ENCODE measurements at places on chromosomes 7 and 10.

- DNase-seq = no peak
Measured at GRCh38 chr10:113438652-113439051, 114.2 kb upstream of the HABP2 start.

DNA sequence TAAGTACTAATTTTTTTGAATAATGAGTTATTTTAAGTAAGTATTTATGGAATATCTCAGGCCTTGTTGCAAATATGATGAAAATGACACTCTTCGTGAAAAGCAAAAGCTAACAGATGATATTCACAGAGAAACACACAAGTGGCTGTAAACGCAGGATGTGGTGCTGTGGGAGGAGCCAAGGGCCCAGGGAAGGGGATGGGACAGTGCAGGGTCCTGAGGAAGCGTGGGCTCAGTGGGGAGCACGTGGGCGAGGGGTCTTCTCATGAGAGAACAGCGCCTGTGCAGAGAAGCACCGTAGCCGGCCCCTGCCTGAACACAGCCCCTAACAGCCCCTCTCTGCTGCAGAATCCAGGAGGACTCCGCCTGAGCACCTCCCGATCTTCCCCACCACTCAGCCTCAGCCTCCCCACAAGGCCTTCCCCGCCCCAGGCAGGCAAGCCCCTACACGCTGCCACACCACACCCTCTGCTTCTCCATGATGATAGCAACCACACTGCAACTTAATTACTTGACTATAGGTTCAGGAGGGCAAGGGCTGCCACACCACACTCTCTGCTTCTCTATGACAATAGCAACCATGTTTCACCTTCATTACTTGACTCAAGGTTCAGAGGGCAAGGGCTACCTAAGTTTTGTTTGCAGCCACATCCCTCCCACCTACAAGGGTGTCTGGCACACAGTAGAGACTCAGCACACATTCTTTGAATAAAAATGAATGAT lies 152.6 kb upstream of the RNF32 start:
- no peak for DNase-seq

GRCh38 chr7:79810916-79811315 lies 323.7 kb upstream of the GNAI1 start:
- DNase-seq = no peak

GRCh38 chr7:84923348-84923747 lies 263.5 kb downstream of the SEMA3D start:
- no peak for DNase-seq

DNA sequence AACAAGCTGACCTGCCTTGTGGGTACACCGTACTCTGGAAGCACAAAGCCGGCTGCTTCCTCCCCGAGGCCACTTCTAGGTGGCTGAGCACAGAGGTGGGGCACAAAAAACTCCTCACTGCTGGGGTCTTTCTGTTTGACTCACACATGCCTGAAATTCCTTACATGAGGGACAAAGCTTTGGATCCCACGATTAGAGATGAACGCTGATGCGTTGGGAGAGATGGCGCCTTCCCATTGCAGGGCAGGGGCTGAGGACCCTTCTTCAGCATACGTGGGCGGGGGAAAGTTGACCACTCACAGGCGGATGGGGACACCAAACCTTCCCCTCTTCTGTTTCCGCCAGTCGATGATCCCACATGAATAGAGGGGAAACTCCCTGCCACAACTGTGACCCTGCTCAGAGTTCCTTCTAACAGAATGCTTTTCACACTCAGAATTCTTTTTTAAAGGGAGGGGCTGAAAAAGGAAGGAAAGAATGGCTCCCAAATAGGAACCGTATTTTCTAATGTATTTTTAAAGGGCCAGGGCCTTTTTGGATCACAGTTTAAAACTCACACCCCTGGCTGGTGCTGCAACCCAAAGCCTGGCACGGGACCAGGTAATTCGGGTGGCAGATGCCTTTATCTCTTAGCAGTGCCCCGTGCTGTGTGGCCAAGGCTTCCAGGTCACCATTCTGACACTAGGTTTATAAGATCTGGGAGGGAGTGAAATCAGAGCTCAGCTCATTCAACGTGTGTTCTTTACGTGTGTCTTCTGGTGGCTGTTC lies 134.0 kb downstream of the PRKAG2 start:
- DNase-seq = no peak

GRCh38 chr10:131994435-131994834 lies 12.7 kb upstream of the BNIP3 start:
- DNase-seq = no peak

DNA sequence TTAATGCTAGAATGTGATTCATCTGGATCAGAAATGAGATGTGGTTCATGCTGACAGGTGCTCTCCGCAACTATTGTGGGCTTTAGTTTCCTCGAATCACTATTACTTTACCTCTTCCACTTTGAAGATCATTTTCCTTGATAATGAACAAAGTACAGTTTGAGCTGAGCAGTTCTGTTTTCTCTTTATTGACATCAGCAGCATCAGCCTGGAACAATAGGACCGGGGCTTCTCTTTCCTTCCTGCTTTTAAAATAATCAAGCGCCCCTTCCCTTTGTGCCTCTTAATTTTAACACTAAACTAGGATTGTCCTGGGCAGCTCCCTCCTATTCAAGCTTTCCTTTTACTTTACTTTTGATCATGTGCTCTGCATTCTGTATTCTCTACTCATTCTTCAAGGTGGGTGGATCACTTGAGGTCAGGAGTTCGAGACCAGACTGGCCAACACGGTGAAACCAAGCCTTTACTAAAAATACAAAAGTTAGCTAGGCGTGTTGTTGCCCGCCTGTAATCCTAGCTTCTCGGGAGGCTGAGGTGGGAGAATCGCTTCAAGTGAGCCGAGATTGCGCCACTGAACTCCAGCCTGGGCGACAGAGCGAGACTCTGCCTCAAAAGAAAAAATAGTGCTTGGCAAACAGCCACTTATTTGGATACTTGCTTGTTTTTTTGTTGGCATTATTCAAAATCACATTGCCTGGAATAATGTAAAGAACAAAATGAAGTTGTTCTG lies 67.0 kb upstream of the RHEB start:
- no peak for DNase-seq

GRCh38 chr7:137086896-137087295 lies 218.4 kb downstream of the CHRM2 start:
- no peak for DNase-seq

DNA sequence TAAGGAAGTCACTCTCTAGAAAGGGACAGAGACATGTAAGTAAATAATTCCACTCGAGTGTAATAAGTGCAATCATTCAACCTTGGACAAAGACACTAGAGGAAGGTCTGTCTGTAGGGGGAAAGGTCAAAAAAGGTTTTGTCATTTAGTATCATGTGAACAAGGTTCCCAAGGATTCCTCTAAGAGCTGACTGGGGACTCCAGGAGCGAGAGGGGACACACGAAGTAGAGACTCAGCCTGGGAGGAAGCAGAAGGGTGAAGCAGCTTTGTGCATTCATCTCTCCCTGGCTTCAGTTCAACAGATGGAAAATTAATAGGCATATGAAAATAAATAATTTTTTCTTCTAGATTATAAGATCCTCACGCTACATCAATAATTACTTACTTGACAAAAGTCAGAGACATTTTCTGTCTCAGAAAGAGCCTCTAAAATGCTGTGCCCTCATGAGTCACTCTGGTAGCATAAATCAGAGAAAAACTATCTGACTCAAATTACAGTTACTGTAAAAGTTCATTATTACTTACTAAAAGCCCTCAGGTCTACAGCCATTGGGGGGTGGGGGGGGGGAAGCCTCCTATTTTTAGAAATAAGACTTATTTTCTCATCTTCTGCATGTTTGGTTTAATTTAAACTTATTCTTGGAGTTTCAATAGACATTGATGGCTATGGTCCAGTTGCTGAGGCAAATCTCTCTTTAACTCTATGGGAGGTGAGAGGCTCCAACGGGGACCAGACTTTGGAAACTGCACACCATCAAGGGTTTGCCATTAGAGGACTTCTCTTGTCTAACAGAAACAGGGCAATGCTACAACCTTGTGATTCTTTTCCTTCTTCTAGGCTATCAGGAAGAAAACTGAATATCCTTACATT lies 275.1 kb upstream of the KLF14 start:
- DNase-seq = no peak

DNA sequence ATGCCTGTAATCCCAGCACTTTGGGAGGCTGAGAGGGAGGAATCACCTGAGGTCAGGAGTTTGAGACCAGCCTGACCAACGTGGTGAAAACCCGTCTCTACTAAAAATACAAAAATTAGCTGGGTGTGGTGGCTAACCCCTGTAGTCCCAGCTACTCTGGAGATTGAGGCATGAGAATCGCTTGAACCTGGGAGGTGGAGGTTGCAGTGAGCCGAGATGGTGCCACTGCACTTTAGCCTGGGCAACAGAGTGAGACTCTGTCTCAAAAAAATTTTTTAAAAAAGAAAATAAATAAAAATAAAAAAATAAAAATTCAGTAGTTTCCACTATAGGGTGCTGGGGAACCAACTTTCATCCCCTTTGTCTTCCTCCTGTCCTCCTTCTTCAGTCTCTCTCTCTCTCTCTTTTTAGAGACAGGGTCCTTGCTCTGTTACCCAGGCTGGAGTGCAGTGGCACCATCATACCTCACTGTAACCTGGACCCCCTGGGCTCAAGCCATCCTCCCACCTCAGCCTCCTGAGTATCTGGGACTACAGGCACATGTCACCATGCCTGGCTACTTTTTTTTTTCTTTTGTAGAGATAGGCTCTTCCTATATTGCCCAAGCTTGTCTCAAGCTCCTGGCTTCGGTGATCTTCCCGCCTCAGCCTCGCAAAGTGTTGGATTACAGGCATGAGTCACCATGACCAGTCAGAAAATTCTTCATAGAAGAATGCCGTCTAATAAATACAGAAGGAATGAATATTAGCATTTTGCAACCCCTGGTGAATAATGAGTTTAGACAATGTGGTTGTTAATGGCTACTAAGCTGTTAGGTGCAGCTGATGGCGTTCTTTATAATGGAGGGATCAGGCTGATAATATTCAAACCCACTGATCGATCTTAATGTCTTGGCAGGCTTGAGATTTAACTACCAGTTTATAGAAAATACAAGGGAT lies 20.6 kb downstream of the RBM20 start:
- no peak for DNase-seq

DNA sequence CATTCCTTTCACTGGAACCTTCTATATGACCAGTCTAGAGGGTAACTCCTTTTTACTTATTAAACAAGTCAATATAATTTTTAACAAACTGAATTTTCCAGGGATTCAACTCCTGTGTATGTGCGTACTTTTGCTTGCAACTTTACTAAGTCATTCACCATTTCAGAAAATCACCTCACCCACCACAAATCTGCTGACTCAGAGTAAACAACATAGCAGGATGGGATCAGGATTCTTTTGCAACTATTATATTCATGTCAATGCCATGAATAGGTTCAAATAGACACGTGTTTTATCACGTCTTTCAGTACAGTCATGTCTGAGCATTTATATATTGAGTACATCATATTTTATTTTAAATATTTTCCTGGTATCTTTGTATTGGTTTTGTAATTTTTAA lies 14.5 kb downstream of the CTTNBP2 start:
- DNase-seq = no peak

DNA sequence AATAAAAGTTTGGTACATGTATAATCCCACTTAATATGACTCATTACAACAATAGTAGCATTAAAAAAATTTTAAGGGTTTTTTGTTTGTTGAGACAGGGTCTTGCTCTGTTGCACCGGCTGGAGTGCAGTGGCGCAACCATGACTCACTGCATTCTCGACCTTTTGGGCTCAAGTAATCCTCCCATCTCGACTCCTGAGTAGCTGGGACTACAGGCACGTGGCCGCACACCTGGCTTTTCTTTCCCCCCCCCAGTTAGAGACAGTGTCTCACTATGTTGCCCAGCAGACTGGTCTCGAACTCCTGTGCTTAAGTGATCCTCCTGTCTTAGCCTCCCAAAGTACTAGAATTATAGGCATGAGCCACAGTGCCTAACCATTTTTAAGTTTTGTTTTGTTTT lies 40.7 kb downstream of the KMT2C start:
- DNase-seq = no peak

DNA sequence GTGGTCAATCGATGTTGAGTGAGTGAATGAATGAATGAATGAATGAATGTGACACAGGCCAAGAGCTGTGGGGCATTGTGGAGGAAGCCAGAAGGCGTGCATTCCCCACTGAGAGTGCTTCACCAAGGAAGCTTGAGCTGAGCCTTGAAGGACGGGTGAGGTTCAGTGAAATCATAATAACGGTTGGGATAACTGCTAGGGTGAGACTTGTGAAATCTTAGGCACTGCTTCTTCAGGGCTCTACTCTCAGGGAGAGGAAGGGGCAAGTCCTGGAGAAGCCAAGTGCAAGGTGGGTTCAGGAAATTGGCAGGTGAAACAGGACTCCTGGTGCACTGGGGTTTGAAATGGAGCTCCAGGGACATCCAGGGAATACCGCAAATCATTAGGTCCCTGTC lies 23.7 kb upstream of the PRKAG2 start:
- no peak for DNase-seq

DNA sequence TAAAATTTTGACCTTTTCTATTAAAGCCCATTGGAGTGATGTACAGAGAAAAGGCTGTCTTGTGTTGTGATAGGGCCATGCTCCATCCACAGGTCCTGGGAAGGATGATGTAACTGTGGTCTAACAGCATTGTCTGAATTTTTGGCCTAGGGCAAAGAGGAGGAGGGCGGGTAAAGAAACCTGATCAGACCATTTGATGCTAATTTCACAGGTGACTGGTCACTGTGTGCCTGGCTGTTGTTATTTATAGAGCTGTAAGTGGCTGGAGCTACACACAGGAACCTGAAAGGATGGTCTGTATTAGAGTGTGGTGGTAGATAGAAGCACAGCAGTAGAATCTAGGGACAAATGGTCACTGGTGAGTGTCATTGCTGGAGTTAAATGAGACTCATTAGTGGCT lies 182.1 kb downstream of the AUTS2 start:
- no peak for DNase-seq

Measured in activated CD4-positive, alpha-beta T cell treated with anti-CD3 and anti-CD28 coated beads for 48 hours (primary cell).